ENCODE measurements at places on chromosomes 6 and 20.

DNA sequence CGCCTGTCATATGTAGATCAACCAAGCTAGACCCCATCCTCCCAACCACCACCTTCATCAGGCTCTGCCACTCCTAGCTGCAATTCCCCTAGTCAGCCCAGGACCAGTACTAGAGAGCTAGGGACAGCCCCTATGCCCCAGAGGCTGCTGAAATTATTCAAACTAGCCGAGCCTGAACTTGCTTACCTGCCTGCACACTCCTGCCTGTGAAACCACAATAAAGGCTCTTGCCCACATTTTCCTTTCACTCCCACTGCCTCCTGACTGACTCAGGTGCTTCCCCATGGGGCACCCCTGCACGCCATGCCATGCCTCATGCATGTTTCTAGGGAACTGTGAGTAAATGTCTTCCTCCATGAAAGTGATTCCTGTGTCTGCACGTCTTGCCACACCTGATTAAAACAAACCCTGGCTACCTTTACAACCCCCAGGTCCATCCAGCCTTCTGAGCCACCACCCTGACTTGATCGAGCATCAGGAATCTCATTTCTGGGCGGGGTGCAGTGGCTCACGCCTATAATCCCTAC lies 66.5 kb upstream of the IER3 start:
- peak; percentile 66 for DNase-seq

GRCh38 chr6:13248584-13248985 lies 79.8 kb downstream of the TBC1D7 start:
- DNase-seq: no peak

- no peak for DNase-seq
These were observed 290.9 kb downstream of the CD83 start for GRCh38 chr6:14408446-14408845.

DNA sequence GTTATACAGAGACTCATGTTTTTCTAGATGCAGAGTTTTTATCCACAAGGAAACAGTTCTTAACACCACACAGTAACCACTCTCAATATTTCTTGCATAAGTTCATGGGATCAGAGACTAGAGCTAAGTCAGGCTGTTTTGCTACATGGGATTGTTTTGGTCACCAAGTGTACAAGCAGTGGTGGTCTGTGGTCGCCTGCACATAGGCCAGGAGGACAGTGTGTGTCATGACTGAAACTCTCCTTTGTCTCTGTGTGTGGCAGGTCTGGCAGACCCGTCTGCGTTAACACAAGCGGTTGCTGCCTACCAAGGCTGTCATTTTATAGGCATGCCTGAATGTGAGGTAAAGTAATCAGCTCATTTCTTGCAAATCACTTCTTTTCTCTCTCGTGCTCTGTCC lies 18.9 kb downstream of the WRNIP1 start:
- no peak for DNase-seq

GRCh38 chr6:97870273-97870672 lies 587.3 kb upstream of the MMS22L start:
- DNase-seq: no peak

DNA sequence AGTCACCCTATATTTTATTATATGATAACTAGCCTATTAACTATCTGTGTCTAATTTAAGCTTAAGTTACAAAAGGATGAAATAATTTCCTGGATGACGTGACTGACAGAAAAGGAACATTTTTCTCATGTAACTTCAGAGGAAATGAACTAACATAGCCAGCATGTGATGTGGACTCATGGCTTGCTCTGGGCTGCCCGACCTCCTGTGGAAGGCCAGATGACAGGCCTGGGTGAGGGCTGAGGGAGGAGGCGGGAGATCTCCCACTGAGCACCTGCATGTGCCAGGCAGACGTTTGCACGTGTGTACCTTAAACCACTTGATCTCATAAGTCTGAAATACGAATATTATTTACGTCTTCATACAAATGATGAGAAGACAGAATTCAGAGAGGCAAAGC lies 321.1 kb downstream of the SYNE1 start:
- DNase-seq: no peak

- DNase-seq: no peak
These were observed 1.6 kb upstream of the ADIG start for GRCh38 chr20:38579219-38579910.

GRCh38 chr20:38095017-38095686 lies 61.6 kb downstream of the RPRD1B start:
- no peak for DNase-seq

DNA sequence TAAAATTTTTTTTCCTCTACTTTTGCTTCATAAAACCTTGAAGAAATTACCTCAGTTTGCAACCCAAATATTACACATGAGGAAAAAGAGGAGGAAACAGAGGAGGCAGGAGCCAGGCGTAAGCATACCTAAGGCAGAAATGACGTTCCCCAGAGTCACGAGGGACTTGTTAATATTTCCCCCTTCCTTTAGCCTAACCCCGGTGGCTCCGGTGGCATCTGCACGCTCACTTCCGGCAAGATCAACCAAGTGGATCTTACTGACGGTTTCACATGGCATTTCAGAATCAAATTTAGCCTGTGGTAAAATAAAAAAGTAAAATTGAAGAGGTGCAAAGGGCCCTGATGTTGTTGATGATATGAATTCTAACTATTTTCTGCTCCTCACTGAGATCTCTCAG lies 67.4 kb downstream of the KIF16B start:
- no peak for DNase-seq

GRCh38 chr6:7463785-7464184 lies 74.2 kb downstream of the RIOK1 start:
- DNase-seq: no peak

DNA sequence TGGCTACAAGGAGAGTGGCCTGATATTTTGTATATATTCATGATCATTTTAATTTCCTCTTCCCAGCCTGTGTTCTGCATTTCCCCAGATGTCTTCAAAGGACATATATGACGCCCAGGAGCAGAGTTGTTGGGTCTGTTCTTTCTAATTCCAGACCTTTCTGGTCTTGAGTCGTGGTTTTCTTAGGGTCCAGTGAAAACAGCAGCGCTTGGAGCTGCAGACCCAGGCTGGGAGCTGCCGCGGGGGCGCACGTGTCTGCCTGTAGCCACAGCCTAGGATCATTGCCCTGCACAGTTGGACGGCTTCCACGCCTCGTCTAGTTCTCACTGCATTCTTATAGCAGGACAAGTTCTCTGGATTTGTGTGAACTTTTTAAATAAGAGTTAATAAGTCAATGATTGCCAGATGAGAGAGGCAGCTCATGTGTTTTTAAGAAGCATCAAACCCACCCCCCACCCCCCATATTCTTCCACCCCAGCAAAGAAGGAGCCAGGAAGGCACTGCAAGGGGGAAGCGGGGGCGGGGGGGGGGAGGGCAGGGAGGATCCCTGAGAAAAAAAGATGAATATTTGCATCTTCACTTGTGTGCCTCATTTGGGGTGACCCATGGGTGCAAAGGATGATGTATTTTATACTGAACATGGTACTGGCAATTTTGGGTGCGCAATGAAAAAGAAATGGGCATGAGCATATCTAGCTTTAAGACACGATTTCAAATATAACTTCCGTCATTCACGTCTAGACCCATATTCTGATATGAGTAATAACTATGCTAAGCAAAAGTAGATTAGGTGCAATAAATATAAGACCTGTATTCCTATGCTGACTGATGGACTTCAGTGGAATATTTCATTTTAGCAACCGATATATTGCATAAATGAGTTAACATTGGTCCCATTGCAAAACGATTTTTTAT lies 160.0 kb downstream of the TBXT start:
- no peak for DNase-seq

GRCh38 chr6:159687341-159687740 lies 5.7 kb downstream of the SOD2 start:
- no peak for DNase-seq

DNA sequence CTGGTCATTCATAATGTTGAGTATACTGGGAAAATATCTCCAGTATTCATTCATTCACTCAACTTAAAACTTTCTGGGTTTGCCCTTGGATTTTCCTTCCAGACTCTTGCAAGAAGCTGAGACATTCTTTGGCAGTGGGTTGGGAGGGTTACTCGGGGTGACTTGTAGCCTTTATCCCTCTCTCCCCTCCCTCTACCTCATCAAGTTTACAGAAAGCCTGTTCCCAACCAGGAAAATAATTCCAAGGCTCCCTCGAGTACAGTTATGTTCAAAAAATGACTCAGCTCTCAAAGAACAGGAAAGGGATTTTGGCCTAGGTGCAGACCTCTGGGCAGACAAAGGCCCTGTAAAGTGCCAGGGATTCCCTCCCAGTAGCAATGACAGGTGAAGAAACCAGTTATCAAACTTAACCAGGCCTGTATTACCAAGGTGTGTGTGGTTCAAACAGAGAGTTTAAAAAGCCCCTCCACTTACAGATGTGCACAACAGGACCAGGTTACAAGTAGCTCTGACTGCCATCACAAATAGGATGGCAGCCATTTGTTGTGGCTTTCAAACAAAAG lies 22.2 kb downstream of the FKBP1A start:
- DNase-seq: no peak

DNA sequence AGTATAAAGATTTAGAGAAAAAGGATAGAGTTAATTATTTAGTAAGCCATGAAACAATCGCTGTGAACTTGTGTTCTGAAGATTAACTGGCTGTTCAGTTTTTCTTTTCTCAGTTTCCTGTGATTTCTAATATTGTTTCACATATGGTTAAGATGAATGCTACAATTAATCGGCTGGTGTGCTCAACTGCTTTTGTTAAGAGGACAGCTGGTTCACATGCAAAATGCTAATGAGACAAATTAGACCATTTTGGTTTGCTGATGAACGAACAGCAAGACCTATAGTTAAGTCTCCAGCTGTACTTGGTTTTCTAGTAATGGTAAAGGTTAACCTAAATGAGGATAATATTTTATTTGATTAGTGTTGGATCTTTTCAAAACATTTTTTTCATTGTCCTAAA lies 10.8 kb upstream of the NHSL1 start:
- no peak for DNase-seq

DNA sequence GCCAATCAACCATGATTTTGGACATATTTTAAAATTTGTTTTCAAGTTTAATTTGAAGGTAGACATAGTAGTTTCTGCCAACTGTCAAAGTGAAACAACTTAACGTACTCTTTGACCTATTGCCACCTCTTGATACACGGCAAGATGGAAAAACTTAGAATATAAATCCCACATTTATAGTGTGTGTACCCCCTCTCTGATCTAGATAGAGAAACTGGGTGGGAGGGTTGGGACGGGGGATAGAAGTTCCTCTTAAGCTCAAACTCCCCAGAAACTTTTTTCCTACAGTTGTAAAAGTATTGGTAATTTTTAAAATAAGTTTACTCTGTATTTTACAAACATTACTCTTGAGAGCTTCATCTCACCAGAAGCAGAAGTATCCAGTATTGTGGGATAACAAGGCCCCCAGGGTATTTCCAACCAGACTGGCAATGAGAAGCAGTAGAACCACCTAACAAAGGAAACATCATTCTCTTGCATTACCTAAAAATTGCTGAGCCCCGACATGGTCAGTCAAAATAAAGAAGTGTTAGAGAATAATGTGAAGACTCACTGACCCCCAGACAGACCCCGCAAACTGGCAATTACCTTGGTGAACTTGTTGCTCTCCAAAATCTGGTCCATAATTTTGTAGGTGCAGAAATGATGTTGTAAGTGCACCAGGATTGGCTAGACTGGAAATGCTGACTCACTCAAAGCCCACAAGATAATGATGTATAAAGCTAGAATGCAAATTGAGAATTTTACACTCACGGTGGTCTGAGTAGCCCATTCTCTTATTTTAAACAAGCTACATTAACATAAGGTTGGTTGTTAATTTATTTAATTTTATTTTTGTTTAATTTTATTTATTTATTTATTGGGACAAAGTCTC lies 74.7 kb upstream of the TNFAIP3 start:
- DNase-seq: no peak

- DNase-seq: no peak
These were observed 107.3 kb downstream of the TFAP2B start for GRCh38 chr6:50925981-50926380.

GRCh38 chr6:451336-451735 lies 59.8 kb downstream of the IRF4 start:
- no peak for DNase-seq

- DNase-seq: no peak
These were observed 4.2 kb upstream of the PTK6 start for GRCh38 chr20:63541371-63541770.

DNA sequence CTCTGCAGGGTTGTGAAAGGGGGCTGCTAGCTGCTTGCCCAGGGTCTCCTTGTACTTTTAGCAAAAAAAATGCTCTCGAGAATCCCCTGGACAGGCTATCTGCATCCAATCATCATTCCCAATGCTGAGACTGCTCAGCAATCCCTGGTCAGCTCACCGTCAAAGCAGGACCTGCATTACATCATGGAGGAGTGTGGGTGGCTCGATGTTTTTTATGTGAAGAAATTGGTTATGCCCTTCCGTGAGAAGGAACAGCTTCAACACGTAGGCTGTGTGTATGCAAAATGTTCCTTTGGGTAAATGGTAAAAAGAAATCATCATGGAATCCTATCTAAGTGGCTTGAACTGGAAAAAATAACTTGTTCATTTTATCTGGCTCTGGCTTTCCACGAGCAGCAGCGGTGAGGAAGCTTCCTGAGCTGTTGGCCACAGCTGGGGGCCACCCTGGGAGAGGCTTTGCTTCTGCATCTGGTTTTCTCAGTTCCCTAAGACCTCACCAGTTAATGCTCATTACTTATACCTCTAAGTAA lies 111.4 kb downstream of the FYN start:
- DNase-seq: peak; percentile 45

GRCh38 chr6:167748458-167749379 lies 78.0 kb upstream of the AFDN start:
- no peak for DNase-seq

- DNase-seq: no peak
These were observed 14.6 kb downstream of the SAMD3 start for GRCh38 chr6:130207979-130208649.

DNA sequence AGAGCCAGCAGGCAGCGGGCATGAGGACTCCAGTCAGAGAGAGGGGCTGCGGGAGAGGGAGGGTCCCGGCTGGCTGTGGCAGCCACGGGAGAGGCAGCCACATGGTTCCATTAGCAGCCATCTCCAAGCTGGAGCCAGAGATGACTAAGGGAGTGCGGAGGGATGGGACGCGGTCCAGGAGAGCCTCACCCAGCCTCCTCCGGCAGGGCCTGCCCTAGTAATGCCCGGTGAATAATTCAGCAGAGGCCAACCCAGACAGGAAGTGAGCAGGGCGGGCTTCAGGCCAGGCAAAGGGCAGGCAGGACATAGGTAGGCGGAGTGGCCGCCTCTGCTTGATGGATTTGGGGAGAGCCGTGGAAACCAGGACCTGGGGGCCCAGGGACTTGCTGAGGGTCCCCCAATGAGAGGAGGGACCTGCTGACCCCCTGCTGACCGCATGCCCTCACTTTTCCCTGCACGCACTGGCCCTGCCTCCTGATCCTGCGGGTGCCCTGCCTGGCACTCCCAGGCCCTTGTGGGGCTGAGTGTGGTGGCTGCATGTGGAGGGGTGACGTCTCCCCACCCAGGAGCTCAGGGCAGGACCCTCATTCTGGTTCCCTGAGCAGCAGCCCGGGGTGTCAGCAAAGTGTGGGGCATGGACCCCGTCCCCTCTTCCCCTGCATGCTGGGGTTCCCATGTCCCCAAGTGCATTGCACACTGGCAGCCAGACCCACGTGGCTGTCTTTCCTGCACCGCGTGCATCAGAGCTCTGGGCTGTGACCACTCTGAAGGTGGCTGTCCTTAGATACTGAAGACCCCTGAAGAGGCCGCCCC lies 51.8 kb upstream of the SLCO4A1 start:
- no peak for DNase-seq
